ENCODE measurements at places on chromosomes 4 and X.

- DNase-seq, result peak; percentile 43
Observed at GRCh38 chrX:150225756-150226155, 137.4 kb upstream of the MAMLD1 start.

DNA sequence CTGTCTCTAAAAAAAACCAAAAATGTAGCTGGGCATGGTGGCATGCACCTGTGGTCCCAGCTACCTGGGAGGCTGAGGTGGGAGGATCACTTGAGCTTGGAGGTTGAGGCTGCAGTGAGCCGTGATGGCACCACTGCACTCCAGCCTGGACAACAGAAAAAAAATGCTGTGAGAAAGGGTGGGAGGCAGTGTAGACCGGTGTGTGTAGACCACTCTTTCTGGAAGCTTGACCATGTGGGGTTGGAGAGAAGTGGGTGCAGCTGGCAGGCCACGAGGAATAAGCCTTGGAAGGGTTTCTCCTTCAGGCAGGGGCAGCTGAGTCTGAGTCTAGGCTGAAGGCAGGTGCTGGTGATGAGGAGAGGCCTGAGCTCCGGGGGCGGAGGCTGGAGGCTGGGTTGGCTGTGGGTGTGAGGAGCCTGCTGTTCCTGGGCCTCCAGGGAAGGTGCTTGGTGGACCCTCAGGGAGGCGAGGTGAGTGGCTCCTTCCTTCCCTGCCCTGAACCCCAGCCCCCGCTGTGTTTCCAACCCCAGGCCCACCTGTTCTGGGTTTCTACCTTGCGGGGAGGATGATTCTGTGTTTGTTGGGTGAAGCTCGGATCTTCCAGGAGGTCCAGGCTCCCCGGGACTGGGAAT is 9.3 kb upstream of the TBC1D14 start:
- no peak for DNase-seq

- no peak for DNase-seq
Observed at GRCh38 chr4:108814326-108814725, 51.5 kb upstream of the ETNPPL start.

DNA sequence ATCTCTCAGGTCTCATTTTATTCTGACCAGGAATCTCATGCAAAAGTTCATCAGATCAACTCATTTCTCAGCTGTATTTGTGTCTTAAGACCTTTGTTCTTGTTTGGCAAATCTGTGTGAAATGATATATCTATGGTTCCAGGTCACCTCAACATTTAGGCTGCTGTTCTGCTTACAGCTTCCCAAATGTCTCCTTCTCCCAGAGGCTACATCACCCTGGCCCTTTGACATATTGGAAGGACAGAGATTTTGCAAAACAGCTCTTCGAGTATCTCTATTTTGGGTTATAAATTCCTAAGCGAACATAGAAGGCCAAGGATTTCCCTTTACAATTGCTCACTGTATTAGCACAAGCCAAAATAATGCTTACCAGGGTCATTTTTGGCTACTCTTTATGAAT is 57.5 kb upstream of the GIMD1 start:
- DNase-seq, result no peak

GRCh38 chr4:8234715-8235114 is 34.8 kb upstream of the HTRA3 start:
- no peak for DNase-seq

DNA sequence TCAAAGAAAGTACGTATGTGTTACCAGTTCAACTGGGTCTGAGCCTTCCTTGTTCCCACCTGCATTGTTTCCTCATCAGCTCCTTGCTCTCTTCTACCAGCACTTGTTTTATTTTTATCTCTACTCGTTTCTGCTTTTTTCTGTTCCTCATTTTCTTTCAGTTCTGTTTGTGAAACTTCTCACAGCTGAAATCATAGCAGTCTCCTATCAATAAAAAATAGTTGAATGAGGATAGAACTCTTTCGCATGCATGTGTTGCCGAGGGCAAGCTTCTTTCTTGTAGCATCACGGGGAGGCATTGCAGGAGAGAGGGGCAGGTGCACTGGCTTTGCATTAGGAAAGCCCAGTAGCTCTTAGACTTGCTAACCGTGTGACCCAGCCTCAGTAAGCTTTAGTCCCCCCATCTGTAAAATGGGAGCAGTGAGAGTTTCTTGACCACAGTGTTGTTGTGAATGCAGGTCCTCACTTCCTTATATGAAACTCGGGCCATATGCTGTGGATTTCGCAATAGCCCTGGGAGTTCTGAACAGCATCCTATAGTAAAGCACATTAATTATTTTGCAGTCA is 24.7 kb downstream of the OFD1 start:
- no peak for DNase-seq

DNA sequence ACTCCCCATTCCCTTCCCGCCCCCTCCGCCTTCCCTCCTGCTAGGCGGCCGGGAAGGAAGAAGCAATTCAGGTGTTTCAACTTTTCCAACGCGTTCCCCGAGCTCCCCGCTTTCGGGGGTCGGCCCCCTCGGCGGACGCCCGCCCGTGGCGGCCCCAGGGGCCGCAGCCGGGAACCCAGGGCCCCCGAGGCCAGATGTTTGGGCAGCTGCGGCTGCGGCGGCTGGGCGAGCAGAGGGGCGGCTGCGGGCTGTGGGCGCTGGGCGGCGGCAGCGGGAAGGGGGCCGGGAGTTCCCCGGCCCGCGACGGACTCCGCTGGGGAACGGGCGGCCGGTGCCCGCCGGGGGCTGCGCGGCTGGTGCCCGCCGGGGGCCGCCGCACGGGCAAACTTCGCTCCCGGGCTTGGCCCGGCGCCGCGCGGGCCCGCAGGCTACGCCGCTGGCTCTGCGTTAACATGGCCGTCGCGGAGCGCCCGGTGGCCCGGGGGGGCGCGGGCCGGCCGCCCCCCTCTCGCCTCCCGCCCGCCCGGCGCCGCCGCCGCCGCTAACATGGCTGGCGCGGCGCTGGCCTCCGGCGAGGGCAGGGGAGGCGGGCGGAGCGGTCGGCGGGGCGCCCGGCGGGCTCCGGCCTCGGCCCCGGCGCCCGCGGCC is 510 bp downstream of the HMGB3 start:
- no peak for DNase-seq
